ENCODE measurements at places on chromosomes 5 and 9.

GRCh38 chr5:159310511-159310910 lies 19.8 kb downstream of the IL12B start:
- no peak for DNase-seq

- DNase-seq, result no peak
Observed at GRCh38 chr9:117461386-117461785, 46.5 kb upstream of the ASTN2 start.

DNA sequence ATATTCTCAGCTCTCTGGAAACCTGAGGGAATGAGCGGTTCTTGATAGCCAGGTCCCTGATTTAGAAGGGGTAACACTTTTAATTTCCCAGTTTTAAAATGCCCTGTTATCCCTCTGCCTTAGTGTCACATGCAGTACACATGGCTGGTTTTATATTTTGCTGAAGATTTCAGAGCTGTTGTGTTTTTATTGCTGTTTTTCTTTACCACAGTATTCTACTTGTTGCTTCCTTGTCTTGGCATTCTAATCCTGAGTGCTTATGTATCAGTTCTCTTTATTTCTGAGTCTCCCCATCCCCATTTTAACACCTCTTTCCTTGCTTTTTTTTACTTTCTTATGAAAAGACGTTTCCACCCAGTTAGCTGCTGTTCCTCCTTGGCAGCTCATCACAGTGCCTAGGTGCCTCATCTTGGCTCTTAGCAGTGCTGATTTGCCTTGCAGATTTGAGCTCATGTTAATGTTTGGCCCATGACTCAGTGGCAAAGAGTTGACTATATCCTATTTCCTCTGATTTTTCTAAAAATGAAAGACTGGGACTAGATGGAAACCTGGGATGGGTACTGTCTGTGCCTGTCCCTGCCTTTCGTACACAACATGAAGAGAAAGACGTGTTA lies 3.7 kb downstream of the MTRR start:
- DNase-seq, result no peak

GRCh38 chr5:6601271-6601670 lies 31.6 kb downstream of the NSUN2 start:
- no peak for DNase-seq

- DNase-seq, result no peak
Observed at GRCh38 chr9:132443951-132444607, 34.1 kb downstream of the CFAP77 start.

GRCh38 chr5:173016598-173017046 lies 33.1 kb downstream of the ATP6V0E1 start:
- no peak for DNase-seq

DNA sequence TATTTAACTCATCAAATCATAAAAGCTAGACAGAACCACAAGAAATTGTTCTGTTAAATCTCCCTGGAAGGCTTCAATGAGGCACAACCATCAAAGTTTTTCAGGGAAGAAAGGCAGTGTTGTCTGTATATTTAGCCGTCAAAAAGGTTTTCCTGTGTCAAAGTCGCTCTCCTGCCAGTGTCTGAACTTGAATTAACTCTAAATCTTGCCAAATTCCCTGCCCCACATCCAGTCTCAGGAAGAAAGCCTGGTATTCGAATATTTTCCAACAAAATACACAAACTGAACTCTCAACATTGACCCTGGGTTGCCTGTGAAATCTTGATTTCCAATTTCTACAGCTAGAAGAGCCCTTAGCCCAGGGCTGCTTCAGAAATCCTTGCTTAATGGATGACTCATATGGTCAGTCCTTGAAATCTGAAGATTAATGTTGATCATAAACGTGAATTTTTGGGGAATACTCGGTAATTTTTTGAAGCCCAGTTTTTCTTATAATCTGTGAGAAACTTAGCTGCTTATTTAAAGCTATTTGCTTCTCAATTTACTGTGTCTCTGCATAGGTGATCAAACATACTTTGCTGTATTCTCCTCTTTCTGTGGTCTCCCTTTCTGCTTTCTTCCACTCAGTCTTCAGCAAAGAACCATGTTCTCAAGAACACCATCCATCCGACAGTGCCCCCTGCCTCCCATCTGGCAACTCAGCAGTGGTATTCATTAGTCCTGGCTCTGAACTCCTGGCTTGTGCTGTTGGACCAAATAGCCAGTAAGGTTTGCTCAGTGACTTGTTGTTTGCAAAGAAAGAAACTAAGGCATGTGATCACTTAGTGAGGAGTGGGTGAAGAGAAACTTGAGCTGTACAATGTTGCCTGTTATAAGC lies 58.9 kb downstream of the NREP start:
- DNase-seq, result no peak

GRCh38 chr5:118952992-118953651 lies 35.2 kb downstream of the DTWD2 start:
- no peak for DNase-seq

DNA sequence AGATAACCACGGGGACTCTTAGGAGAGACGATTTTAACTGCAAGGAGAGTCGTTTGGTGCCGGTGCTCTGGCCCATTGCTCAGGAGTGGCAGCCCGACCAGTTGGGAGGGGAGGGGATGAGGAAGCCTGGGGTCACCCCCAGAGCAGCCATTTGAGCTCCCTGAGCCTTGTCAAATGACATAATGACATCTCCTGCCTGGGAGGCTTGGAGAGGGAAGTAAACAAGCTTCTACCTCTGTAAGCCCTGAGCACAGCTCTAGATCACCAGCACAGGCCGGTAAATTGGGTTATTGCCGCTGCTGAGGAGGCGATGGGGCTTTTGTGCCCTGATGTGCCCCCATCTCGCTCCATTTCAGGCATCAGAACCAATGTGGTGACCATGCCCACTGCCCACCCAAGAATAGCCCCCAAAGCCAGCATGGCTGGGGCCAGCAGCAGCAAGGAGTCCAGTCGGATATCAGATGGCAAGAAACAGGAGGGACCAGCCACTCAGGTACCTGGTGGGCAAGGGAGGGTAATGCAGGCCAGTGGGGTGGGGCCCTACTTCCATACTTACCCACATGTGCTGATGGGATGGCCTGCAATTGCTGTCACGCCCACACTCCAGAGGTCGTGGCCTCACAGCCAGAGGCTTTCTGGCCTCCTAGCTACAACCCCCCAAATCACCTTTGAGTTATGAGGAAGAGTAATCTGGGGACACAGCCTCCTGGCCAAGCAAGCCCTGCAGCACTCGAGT lies 23.0 kb downstream of the CD74 start:
- no peak for DNase-seq

DNA sequence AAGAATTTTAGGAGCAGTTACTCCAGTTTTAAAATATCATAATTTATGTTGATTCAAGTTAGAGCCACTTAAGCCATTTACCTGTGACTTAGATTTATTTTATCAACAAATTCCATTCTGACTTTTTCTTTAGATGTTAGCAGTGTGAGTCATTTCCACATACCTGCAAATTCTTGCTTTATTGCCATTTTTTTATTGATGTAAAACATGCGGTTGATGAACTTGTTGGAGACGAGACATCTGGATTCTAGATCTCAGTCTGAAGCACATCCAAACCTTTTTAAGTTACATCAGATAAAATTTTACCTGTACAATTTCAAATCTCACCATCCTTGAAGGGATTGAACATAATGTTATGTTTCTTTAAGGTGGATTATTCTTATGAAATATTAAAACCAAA lies 240.9 kb downstream of the IRX1 start:
- no peak for DNase-seq

DNA sequence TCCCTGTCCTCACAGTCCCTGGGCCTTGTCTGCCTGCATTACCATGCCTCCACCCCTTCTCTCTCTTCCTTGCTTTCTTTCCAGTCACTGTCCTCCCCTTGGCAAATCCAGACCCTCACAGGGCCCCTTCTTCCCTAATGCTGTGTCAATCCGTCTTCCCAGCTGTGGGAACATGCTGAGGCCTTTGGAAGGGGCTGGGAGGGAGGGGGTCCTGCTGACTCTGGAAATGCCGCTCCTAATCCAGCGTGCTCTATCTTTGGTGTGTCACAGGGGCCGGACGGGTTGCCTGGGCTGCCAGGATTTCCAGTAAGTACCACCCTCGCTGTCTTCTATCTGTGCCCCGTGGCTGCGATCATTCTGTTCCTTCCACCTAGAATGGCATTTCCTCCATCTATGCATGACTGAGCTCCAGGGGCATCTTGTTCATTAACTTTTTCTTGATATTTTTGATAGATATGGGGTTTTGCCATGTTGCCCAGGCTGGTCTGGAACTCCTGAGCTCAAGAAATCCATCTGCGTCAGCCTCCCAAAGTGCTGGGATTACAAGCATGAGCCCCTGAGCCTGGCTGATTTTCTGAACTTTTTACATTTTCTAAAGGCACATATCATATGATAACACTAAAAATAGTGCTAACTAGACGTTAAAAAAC lies 64.5 kb upstream of the TGFBR1 start:
- DNase-seq, result no peak

DNA sequence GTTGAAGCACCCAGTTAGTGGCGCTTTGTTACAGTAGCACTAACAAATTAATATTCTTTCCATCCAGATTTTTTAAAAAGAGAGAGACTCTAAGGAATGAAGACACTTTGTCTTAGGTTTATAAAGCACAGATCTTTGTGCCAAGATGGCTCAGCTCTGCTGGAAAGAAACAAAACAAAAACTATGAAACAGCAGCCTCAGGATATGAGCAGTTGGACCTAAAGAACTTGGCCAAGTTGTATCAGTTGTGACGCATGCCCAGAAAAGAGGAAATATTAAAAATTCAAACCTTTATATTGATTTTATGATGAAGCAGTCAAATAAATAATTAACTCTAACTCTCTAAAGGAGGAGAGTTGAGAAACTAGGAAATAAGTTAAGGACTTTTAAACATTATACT lies 427.2 kb downstream of the SPOCK1 start:
- no peak for DNase-seq

Measured in SK-N-MC (cell line).